CD4-positive, alpha-beta T cell treated with Interferon gamma for 1 hour (primary cell): ENCODE measurements at places on chromosomes 7 and 10.
A peak's percentile ranks its signal among the peaks of the same experiment; 100 is the strongest.

- no peak for DNase-seq
Observed at GRCh38 chr10:6516929-6517284, 63.2 kb downstream of the PRKCQ start.

- DNase-seq = no peak
Observed at GRCh38 chr10:78570633-78571235, 498.0 kb upstream of the ZMIZ1 start.

DNA sequence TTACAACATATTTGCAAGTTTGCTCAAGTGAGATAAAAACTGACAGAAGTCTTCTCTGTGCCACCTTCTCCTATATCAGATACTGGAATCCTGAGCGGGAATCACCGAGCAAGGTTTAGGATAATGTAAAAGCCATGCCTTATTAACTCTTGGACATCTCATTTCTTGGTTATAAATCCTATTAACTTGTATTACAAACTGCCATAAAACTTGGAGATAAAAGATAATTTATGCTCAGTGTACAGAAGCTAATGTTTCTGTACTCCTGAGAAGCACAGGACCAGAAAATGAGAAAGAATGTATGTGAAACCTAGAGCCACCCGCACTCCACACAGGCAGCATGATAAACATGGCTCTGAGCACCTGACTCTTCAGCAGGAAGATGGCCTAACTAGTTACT is 181.2 kb upstream of the NOBOX start:
- DNase-seq = no peak

DNA sequence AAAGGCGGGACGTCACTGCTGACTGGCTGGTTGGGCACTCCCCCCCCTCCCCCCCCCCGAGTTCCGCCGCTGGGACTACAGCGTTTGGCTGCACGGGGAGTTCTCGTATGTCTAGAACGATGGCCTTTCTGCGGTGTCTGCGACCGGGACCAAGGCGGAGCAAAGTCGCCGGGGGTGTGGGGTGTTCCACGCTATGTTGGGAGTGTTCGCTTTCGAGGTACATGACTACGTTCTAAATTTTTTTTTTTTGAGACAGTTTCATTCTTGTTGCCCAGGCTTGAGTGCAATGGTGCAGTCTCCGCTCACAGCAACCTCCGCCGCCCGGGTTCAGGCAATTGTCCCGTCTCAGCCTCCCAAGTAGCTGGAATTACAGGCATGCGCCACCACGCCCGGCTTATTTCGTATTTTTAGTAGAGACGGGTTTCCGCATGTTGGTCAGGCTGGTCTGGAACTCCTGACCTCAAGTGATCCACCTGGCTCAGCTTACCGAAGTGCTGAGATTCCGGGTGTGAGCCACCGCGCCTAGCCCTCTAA is 573 bp upstream of the IDI1 start:
- no peak for DNase-seq

- DNase-seq = no peak
Observed at GRCh38 chr10:103517234-103518085, 24.0 kb downstream of the NEURL1 start.

DNA sequence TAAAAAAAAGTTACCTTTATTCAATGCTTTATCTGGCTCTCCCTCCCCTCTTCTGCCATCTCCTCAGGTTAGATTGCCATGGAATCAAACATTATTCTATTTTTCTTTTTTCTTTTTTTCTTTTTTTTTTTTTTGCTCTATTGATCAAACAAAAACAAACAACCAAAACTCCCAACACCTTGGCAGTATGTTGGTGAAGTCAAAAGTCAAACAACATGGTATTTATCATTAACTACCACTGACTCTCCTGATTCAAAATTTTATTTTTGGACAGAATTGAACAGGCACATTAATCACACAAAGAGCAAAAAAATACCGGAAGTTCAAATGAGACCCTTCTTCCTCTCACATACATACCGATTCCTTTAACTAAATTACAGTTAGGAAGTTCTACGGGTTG is 6.4 kb downstream of the PON1 start:
- DNase-seq = no peak

DNA sequence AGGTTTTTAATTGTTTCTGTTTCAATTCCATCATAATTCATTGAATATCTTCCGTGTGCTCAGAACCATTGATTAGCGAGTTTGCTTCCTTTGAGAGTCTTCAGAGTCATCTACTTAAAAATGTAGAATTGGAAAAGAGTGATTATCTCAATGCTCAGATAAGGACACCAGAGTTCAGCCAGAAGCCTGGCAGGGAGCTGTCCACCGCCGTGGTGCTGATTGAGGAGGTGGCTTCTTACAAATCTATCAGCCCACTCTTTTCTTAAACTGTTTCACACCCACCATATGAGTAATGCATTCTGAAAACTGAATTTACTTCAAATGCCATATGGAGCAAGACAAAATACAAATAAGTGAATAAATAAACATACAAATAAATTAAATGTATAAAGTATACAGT is 79.3 kb downstream of the INSYN2A start:
- peak; percentile 9 for DNase-seq
